ENCODE measurements at places on chromosomes 1 and 21. TPM values are rescaled to one million over a fixed set of nuclear protein-coding genes. Genes with fewer than 3 reads are reported as not detected.

CAPZB gene
- total RNA-seq: 347 TPM

DOP1B gene
- total RNA-seq: 9.9 TPM

NPHS2 gene
- not detected for total RNA-seq

SLC39A1 gene
- total RNA-seq: 77.1 TPM

OVAAL gene
- total RNA-seq: not detected

MAP10 gene
- 2.0 TPM for total RNA-seq

TPR gene
- total RNA-seq: 107 TPM

AJAP1 gene
- total RNA-seq: not detected

RNF223 gene
- total RNA-seq: not detected

SERPINC1 gene
- total RNA-seq: not detected

C8B gene
- not detected for total RNA-seq

BSND gene
- total RNA-seq: not detected

ZBTB8A gene
- 9.6 TPM for total RNA-seq

CCDC17 gene
- 3.6 TPM for total RNA-seq

RAB42 gene
- total RNA-seq: 1.2 TPM

S100A12 gene
- total RNA-seq: not detected

COL6A2 gene
- total RNA-seq: 6.1 TPM

SLC2A5 gene
- total RNA-seq: not detected

VAMP3 gene
- total RNA-seq: 148 TPM

CRABP2 gene
- 1.0 TPM for total RNA-seq

WNT9A gene
- total RNA-seq: 4.1 TPM

LAPTM5 gene
- 73.0 TPM for total RNA-seq

KCNK2 gene
- 0.18 TPM for total RNA-seq

P3R3URF gene
- total RNA-seq: not detected

HES3 gene
- not detected for total RNA-seq

KCNJ9 gene
- not detected for total RNA-seq

SLAMF7 gene
- total RNA-seq: not detected

C1orf94 gene
- not detected for total RNA-seq

C2CD2 gene
- 33.6 TPM for total RNA-seq

GSTM1 gene
- total RNA-seq: not detected

COL24A1 gene
- total RNA-seq: not detected

RGS4 gene
- 59.3 TPM for total RNA-seq

SH3GLB1 gene
- 140 TPM for total RNA-seq

NLRP3 gene
- total RNA-seq: 0.24 TPM

FCRL6 gene
- total RNA-seq: not detected

TTLL7 gene
- total RNA-seq: 4.9 TPM

SIM2 gene
- not detected for total RNA-seq

CAMK1G gene
- not detected for total RNA-seq

IFNAR1 gene
- total RNA-seq: 47.8 TPM

METTL25B gene
- 12.8 TPM for total RNA-seq

S100A6 gene
- 937 TPM for total RNA-seq

SELENBP1 gene
- 18.0 TPM for total RNA-seq

CD53 gene
- total RNA-seq: not detected

CCT3 gene
- total RNA-seq: 330 TPM

HSPA6 gene
- total RNA-seq: not detected

ADGRL4 gene
- total RNA-seq: 205 TPM

KCNE1 gene
- 0.53 TPM for total RNA-seq

OPN3 gene
- 23.9 TPM for total RNA-seq

SDF4 gene
- total RNA-seq: 185 TPM

ZMYND12 gene
- total RNA-seq: not detected

PKN2 gene
- 47.3 TPM for total RNA-seq
